ENCODE measurements at places on chromosomes 5 and 9.

DNA sequence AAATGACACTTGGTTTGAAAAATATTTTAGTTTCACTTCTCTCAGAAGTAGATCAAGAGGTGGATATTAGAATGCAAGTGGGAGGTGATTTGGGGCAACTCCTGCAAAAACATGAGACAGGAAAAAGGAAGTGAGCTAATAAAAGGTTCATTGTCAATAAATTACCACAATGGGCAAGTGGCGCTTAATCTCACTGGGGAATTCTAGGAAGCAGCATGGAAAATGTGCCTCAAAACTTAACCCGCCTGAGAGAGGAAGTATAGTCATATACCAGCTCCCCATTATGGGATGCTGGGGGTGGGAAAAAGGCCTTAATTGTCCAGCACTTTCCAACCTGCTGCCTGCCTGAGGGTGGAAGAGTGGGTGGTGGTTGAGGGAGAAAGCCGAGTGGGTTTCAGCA is 204.1 kb downstream of the ELAVL2 start:
- no peak for DNase-seq

DNA sequence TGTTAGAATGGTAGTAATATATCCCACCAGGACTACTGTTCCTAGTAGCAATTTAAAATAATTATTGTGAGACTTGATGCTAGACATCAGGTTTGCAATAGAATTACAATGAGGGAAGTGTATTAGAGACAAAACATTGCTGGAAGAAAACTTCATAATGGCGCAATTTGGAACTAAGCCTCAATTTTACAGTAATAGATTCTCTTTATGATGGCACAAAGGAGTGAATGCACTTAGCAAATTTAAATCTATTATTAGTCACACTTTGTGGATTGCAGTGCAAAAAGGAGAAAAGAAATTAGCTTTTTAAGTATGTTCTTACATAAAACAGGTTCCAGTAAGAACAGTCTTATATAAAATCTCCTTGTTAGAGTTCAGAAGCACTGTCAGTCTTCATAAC is 358.3 kb downstream of the KIAA0825 start:
- no peak for DNase-seq

DNA sequence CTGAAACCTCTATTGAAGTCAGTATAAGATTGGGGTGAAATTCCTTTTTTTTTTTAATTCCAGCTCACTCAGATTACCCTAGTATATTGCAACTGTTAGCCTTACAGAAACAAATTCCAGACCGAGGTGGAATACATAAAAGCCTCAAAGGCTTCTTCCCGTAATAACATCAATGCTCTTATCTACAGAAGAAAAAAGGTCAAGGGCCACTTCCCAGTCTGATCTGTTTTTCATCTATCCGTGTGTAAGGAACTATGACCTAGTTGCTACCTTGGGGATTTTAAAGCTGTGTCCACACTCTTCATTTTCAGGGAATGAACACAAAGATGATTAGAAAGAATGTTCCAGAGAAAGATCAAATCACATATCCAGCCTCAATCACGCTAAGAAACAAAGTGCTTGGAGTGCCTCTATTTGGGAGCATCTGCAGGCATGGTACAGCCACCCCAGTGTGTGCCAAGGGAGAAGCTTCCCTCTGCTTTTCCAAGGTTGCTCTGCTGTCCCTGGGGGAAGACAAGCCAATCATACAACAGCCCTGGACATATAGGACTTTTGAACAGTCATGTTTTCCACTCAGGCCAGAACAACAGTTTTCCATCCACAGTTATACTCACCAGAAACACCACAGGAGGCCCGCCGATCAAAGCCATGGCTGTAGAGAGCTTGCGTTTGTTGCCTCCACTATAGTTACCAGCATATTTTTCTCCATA is 23.5 kb downstream of the NIPSNAP3B start:
- DNase-seq, result no peak

GRCh38 chr9:110065532-110065931 is 142.4 kb downstream of the C9orf152 start:
- no peak for DNase-seq

GRCh38 chr9:136741883-136742571 is 713 bp downstream of the LCN10 start:
- no peak for DNase-seq

DNA sequence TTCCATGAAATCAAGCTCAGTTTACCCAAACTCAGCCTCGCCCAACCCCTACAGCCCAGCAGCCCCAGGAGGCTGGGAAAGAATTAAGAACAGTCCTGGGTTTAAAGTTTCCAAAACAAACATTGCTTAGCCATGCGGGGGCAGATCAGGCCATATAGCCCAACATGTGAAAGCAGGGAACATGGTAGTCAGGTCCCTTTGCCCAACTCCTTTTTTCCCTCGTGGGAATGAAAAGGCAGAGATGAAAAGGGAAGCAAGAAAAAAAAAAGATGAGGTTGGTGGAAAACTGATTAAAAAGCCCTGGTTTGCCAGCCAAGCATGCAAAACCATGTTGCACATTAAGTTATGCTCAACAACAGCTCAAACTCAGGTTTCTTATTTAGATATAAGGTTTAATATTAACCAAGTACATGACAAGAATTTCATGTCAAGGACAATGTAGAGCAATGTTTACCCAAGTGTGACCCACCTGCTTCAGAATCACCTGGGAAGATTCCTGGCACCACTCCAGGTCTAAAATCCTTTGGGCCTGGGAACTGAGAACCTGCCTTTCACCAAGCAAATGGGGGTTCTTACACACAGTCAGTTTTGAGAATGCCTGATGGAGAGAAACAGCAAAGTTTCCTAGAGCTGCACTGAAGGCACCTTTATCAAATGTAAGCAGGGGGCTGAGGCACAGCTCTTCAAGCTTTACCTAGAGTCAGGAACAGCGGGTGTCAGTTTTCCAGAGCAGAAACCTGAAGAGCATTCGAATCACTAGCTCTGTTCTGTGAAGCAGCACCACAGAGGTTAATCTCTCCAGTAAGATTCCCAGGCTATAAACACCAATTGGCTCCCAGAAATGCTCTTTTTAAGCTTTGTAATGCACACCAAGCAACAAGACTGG is 1.7 kb downstream of the FREM1 start:
- no peak for DNase-seq

DNA sequence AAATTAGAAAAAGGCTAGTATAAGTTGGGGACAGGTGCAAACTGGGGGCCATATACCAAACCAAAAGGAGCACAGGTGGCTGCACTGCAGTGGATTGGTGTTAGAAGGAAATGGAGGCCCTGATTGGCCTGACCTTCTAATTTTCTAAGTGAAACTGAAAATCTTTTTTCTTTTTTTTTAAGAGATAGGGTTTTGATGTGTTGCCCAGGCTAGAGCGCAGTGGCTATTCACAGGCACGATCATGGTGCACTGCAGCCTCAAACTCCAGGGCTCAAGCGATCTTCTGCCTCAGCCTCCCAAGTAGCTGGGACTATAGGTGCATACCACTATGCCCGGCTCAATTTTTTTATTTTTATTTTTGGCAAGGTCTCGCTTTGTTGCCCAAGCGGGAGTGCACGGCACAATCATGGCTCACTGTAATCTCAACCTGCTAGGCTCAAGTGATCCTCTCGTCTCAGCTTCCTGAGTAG is 9.8 kb upstream of the CCDC69 start:
- DNase-seq, result no peak

- DNase-seq, result no peak
Observed at GRCh38 chr5:68950125-68950524, 143.7 kb upstream of the SLC30A5 start.

- no peak for DNase-seq
Observed at GRCh38 chr9:89430995-89431394, 66.9 kb downstream of the SEMA4D start.

GRCh38 chr9:130918101-130918825 is 20.8 kb downstream of the FIBCD1 start:
- no peak for DNase-seq
